Activated naive CD8-positive, alpha-beta T cell treated with anti-CD3 and anti-CD28 coated beads for 36 hours (primary cell): ENCODE measurements at places on chromosomes 7 and 10. TPM values are rescaled to one million over a fixed set of nuclear protein-coding genes. Genes with fewer than 3 reads are reported as not detected.

- no peak for DNase-seq
Measured at GRCh38 chr7:88357781-88358525, 51.3 kb upstream of the STEAP4 start.

Gene AKR1C2
- total RNA-seq, result not detected

Gene FXYD4
- total RNA-seq, result not detected

Gene GRM3
- not detected for total RNA-seq

- DNase-seq, result no peak
Measured at GRCh38 chr10:72009425-72010081, 45.4 kb downstream of the CHST3 start.

DNA sequence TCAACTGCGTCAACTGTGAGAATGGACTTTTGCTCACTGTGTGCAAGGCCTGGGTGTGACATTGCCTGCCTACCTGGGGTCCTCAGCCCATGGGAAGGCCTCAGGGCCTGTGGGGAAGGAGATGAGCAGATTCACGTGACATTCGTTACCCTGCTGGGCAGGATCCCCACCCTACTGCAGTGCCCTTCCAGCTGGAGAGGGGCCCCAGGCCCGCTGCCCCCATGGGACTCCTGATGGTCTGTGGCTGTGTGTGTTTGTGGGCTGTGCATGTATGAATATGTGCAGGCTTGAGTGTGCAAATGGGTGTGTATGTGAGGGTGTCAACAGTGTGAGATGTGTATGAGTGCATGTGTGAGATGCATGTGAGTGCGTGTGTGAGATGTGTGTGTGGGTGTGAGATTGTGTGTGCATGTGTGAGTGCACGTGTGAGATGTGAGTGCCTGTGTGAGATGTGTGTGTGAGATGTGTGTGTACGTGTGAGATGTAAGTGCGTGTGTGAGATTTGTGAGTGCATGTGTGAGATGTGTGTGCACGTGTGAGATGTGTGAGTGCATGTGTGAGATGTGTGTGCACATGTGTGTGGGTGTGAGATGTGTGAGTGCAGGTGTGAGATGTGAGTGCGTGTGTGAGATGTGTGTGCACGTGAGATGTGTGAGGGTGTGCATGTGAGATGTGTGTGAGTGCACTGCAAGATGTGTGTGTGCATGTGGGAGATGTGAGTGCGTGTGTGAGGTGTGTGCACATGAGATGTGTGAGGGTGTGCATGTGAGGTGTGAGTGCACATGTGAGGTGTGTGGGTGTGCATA lies 29.7 kb downstream of the PPIF start:
- DNase-seq, result no peak

Gene FAM25G
- not detected for total RNA-seq

GRCh38 chr7:94855589-94855988 lies 51.8 kb upstream of the PPP1R9A start:
- DNase-seq, result no peak

- DNase-seq, result no peak
Measured at GRCh38 chr10:6108631-6109443, 20.0 kb downstream of the RBM17 start.

DNA sequence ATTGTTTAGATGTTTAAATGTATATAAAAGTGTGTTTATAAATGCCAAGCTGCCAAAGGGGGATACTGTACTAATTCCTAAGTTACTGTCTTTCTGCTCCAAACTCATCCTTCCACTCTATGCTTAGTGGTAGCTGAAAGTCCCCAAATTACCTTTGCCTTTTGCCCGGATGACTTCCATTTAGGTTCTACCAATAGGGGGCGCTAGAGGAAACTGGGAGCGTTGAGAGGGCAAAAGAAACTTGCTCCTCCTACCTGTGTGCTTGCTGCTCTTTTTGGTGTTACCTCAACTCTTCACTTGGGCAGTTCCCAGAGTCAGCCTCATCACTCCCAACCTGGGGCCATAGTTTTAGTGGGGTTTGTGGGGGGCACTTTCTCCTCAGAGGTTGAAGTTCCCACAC lies 5.9 kb upstream of the OR2A25 start:
- DNase-seq, result no peak

- no peak for DNase-seq
Measured at GRCh38 chr7:123666492-123666891, 10.8 kb downstream of the LMOD2 start.

- DNase-seq, result no peak
Measured at GRCh38 chr7:22438994-22439393, 61.0 kb downstream of the STEAP1B start.

GRCh38 chr10:96692427-96692826 lies 27.9 kb downstream of the PIK3AP1 start:
- no peak for DNase-seq

Gene HOXA10
- total RNA-seq, result not detected
